ENCODE measurements at places on chromosomes 13 and 19. TPM values are rescaled to one million over a fixed set of nuclear protein-coding genes. Genes with fewer than 3 reads are reported as not detected.

The HIPK4 gene
- not detected for total RNA-seq

The SIGLEC5 gene
- total RNA-seq: 0.18 TPM

GRCh38 chr13:71618159-71618558 is 248.8 kb downstream of the DACH1 start:
- DNase-seq: no peak

DNA sequence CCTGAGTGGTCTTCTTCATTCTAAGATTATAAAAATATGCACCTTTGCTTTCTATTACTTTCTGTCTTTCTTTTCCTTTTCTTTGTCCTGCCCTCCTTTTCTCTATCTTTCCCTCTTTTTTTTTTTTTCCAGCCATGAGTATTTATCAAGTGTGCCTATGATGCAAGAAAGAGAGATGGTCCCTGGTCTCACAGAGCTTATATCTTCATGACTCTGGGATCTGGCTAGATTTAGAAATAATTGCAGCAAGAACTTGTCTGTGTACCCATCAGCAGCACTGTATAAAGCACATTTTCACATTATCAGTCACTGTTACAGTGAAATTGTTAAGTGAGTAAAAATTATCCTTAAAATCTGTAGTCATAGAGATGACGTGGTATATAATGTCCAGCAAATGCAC is 31.6 kb upstream of the GAS6 start:
- no peak for DNase-seq

- no peak for DNase-seq
Measured at GRCh38 chr19:5406816-5407215, 48.4 kb upstream of the ZNRF4 start.

The IGFL2 gene
- total RNA-seq: not detected

DNA sequence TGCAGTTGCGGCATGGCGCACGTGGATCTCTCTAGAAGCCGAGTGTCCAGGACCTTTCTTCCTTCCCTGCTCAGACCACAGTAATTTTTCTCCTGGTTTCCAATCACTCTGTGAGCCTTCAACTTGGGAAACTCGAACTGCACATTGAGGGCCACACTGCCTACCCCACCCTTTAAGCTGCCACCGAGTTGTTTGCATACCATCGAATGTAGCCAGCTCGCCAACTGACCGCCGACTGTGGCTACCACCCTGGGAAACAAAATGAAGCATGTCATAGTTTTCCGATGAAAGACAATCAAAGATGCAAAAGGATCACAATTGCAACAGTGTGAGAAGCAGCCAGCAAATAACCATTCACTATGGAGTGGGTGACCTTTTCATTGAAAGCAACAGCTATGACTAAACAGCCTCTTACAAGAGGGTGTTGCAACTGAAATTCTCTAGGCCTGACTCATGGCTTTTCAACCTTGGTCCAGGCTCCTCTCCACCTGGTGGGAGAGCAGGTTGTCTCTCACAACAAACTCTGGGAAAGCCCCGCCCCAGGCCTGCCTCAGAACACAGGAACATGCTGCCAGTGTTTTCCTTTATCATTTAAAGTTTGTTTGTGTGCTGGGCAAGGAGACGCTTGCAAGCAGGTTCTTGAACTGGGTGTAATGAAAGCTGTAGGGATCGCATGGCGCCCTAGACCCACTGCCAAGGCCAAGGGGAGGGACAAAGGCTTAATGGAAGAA is 141.7 kb upstream of the SERP2 start:
- peak; percentile 93 for DNase-seq

- no peak for DNase-seq
Measured at GRCh38 chr13:60562096-60562780, 165.2 kb downstream of the TDRD3 start.

GRCh38 chr13:46170268-46170667 is 11.7 kb downstream of the LCP1 start:
- DNase-seq: no peak

The TMC4 gene
- 1.6 TPM for total RNA-seq

- no peak for DNase-seq
Measured at GRCh38 chr13:48853728-48854102, 122.0 kb upstream of the FNDC3A start.

DNA sequence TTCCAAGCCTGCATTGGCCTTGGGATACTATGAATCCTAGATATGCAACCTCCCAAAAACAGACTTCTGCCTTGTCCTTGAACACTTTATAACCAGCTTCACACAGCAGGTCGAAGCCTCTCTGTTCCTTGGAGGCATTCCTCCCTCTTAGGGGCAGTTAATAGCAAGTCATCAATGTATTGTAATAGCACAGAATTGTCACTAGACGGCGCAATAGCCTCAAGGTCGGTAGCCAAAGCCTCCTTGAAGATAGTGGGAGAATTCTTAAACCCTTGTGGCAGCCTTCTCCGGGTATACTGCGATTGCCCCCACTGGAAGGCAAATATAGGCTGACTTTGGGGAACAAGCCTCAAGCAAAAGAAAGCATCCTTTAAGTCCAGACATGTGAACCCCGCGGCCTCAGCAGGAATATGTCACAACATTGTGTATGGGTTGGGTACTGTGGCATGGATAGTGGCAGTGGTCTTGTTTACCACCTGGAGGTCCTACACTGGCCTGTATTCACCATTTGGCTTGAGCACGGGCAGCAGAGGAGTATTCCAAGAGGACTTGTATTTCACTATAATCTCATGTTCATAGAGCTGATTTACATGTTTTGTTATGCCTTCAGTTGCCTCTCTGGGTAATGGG is 61.1 kb downstream of the ZNF431 start:
- no peak for DNase-seq

DNA sequence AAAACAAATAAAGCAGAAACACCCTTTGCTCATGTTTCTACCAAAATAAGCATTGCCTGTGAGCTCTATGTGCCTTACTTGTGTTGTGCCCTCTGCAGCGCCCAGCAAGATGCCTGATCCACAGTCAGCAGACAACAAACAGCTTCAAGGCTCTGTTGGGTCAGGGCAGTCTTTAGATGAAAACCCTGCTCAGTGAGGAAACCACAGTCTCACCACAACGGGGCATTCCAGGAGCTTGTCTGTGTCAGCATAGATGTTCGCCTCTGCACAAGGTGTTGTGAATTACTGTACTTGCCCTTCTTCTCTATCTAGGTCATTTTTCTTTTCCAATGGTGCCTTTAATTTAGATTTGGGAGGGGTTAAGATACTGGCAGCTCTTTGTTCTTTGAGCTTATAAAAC is 251.9 kb downstream of the COL4A1 start:
- DNase-seq: no peak

The PLA2G4C gene
- total RNA-seq: 53.0 TPM

The ZNF14 gene
- total RNA-seq: 2.1 TPM

The CPB2 gene
- total RNA-seq: not detected

- DNase-seq: no peak
Measured at GRCh38 chr19:49557641-49558325, 22.6 kb downstream of the NOSIP start.

DNA sequence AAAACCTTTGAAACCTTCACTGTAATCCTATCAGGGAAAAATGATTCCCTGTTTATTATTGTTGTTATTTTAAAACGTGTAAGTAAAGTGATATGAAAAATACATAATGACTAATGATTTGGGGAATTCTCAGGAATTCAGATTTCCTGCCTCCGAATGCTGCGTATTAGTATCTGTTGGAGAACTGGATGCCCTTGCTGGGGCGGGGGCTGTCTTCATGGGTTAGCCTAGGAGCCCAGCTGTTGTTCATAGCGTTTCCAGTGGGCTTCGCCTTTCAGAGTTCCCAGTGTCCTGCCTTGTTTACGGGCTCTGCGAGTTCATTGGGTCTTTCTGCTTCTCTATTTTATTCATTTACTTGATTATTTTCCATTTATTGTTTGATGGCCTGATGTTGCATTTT is 18.4 kb downstream of the NAXD start:
- DNase-seq: no peak

- DNase-seq: no peak
Measured at GRCh38 chr19:38675611-38676010, 28.2 kb downstream of the ACTN4 start.

The MCEMP1 gene
- total RNA-seq: not detected

- no peak for DNase-seq
Measured at GRCh38 chr19:8557642-8558238, 19.5 kb downstream of the MYO1F start.

The NPHS1 gene
- total RNA-seq: not detected

The GNG8 gene
- total RNA-seq: not detected

The GPC6 gene
- total RNA-seq: 0.66 TPM

The ZNF765 gene
- 9.8 TPM for total RNA-seq

GRCh38 chr13:42574011-42574410 is at the start of gene TNFSF11:
Gene TNFSF11, plus strand, starts transcription at chr13:42574152. Its CDS starts 152 bp downstream, at chr13:42574304.
- DNase-seq: no peak

- DNase-seq: no peak
Measured at GRCh38 chr19:5954293-5954692, 23.6 kb downstream of the RANBP3 start.

DNA sequence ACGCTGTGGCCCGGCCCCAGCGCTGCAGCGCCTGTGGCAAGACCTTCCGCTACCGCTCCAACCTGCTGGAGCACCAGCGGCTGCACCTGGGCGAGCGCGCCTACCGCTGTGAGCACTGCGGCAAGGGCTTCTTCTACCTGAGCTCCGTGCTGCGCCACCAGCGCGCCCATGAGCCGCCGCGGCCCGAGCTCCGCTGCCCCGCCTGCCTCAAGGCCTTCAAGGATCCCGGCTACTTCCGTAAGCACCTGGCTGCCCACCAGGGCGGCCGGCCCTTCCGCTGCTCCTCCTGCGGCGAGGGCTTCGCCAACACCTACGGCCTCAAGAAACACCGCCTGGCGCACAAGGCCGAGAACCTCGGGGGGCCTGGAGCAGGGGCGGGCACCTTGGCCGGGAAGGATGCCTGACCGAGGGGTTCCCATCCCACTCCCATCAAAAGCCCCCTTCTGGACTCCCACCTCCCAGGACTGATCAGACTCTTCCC is 7.9 kb downstream of the ZNF784 start:
- DNase-seq: no peak

The TJP3 gene
- 1.8 TPM for total RNA-seq

The VSIG10L gene
- 0.22 TPM for total RNA-seq

GRCh38 chr19:2624537-2625091 is 77.9 kb downstream of the GNG7 start:
- peak; percentile 78 for DNase-seq

The FBN3 gene
- total RNA-seq: not detected

- no peak for DNase-seq
Measured at GRCh38 chr13:37382146-37382545, 216.4 kb downstream of the POSTN start.

The DPRX gene
- total RNA-seq: 3.0 TPM

- peak; percentile 70 for DNase-seq
Measured at GRCh38 chr19:8526345-8527091, 12.6 kb upstream of the ZNF414 start.

GRCh38 chr13:36925603-36926002 is 5.6 kb upstream of the SMAD9 start:
- DNase-seq: no peak

The CARM1 gene
- total RNA-seq: 31.2 TPM

The RGS9BP gene
- 10.6 TPM for total RNA-seq

DNA sequence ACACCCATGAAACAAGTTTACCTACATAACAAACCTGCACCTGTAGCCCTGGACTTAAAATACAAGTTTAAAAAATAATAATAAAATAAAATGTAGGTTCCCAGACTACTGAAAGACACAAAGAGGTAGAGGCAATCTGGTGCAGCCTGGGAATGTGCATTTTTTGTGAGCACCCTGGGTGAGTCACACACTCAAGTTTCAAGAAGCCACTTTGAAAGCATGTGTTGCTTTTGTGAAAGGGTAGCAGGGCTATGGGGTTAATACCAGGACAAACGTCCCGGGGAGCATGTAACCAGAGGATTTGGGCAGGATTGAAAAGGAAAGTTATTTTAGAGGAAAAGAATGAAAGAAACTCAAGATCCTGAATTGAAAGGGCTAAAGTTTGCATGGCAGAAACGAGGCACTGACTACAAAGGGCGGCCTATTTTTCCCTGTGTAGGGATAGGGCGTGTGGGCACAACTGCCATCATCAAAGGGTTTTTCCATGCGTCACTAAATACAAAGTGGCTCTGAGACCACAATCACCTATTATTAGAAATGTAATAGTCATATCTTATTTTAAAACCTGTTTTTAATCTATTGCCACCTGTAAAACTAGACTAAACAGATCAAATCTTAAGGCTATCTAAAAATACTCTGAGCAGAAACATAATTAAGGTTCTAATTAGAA is 314.9 kb downstream of the COG6 start:
- DNase-seq: no peak

The SKA3 gene
- total RNA-seq: 0.13 TPM

- DNase-seq: peak; percentile 85
Measured at GRCh38 chr19:52533901-52534300, 6.4 kb downstream of the ZNF808 start.

DNA sequence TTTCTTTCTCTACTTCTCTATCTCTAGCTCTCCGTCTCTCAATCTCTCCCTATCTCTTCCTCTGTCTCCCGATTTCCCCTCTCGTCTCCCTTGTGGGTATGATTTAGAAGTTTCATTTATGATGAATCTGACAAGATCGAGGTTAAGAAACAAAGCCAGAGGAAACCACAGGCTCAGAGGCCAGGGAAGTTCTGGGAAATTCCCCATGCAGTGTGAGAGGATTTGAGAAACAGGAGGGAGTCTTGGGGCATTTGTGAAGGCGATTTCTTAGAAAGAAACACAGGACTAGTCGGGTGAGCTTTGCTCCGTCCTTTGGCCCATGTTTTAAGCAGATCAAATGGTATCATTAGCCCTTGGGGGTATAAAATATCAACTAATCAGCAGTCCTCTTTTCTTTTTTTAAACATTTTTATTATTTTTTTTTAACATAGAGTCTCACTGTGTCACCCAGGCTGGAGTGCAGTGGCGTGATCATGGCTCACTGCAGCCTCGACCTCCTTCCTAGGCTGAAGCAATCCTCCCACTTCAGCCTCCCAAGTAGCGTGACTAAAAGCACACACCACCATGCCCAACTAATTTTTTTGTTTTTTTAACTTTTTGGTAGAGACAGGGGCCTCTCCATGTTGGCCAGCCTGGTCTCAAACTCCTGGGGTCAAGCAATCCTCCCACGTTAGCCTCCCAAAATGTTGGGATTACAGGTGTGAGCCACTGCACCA is 25.8 kb downstream of the TNFSF9 start:
- DNase-seq: no peak

- DNase-seq: no peak
Measured at GRCh38 chr19:28009696-28010095, 1203.3 kb downstream of the UQCRFS1 start.

- DNase-seq: no peak
Measured at GRCh38 chr19:17865364-17866311, 5.9 kb downstream of the RPL18A start.

DNA sequence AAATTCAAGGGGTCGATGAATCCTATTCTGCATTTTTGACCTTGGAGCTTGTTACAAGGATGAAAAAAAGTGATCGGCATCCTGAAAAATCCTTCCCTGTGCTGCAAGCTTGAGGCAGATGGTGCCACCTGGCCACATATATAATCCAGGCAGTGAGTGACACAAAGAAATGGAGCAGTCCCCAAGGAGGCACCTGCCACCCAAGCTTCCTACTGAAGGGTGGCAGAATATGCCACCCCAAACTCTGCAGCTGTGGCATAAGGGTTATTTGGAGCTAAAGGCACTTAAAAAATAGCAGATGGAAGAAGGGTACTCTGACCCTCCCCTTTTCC is 15.4 kb downstream of the TMEM272 start:
- DNase-seq: no peak

The S1PR4 gene
- 3.4 TPM for total RNA-seq

GRCh38 chr13:49419276-49419675 is 24.6 kb downstream of the CAB39L start:
- no peak for DNase-seq
